Pulmonary artery endothelial cell (primary cell): ENCODE measurements at places on chromosomes 2 and 18.

DNA sequence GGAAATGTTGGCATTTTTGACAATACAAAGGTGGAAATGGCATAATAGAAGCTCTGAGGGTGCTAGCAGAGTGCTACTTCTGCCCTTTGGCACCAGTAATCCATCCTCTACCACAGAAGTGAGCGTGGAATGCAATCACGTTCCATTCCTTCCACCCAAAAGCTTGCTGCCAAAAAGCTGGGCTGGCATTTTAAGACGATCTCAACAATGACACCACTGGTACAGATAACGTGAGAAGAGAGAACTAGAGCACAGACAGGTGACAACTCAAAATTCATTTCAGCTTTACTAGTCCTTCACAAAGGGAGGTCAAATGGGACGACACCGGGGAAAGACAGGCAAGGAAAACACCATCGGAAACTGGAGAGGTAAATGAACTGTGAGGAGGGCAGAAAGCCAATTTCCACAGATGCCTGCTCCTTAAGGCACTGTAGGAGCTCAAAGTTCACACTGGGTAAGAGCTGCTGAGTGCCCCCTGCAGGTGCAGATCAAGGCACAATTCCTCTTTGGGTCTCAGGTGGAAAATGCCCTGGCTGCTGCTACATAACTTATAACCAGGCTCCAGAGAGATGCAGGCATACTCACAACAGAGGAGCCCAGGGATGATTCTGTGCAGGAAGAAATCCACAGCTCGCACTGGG is 50.7 kb upstream of the RNU4ATAC start:
- no peak for DNase-seq

DNA sequence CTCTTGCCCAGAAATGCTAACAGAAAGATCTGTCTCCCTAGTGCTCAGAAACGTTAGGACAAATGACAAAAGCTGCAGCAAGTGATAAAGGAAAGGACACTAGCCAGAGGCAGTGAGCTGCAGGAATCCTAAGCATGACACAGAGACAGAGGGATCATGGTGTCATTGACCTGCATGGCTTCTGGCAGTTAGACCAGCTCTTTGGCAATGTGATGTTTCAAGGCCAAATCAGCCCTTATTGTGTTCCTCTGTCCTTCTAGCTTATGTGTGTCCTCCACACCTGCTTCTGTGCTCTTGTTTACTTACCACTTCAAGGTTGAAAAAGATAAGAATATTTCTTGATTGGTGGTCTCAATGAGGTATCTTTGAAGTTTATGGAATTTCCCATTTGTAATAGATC is 120.8 kb downstream of the RHBDD1 start:
- no peak for DNase-seq

DNA sequence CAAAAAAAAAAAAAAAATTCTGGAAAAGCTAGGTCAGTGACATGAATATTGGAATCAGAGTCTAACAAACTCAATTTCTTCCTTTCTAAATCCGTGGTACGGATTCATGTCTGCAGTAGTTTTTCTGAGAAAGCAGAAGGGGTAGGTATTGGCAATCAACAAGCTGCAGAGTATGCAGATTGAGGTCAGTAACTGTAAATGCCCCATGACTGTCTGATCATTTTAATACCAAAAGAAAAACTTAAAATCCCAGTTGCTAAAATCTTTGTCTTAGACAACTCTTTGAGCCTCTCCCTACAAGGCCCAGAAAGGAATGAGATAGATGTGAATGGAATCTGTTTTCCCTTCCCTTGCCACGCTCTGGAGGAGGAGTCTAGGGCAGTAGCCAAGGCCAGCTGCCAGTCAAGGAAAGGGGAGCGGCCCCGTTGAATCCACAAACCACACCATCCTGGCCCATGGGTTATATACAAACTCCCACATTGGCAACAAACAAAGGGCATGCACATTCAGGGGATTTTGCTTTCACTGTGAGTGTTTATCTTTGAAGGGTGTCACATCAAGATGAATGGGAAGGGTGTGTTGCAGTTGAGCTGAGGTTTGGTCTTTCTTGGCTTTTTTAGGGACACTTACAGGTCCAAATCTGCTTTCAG is 6.1 kb upstream of the CASP8 start:
- DNase-seq: no peak

- no peak for DNase-seq
Measured at GRCh38 chr18:45980229-45980628, 13.1 kb upstream of the EPG5 start.

DNA sequence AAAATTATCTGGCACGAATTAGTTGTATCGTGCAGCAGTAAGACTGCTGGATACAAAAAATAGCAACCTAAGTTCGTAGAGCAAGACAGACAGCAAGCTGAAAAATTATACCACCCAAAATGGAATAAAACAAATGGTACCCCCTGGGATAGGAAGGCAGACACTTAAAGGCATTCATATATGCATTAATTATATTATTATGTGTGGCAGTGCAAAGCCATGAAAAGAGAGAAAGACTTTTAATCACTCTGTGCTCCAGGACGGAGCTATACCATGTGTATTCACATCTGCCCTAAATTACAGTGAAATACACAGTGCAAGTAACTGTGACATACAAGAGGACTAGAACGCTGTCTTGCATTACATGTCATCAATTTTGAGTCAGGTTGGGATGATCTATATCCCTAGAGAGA is 235.9 kb downstream of the GULP1 start:
- DNase-seq: no peak

DNA sequence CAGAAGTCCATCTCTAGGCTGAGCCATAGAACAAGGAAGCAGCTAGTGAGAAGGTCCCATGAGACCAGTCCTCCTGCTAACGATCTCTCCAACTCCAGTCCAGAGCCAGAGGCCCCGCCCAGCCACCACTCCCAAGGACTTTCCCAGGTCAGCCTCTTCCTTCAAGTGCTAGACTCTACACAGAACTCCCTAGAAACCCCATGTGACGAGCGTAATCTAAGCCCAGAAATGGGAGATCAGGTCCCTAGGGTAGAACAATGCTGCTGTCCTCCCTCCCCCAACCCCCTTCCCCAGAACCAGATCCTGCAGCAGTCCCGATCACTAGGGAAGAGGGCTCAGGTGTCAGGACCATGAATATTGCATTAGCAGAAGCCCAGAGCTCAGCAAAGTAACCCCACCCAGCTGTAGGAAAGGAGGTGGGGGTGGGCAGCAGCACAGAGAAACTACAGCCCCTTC is 6.9 kb downstream of the DCTN1 start:
- no peak for DNase-seq

GRCh38 chr2:167196461-167197252 is 308.4 kb downstream of the XIRP2 start:
- no peak for DNase-seq

- no peak for DNase-seq
Measured at GRCh38 chr2:233593201-233593600, 24.2 kb upstream of the UGT1A8 start.
